ENCODE measurements at places on chromosomes 12 and 14.

GRCh38 chr14:77883131-77883846 is 83.4 kb downstream of the ADCK1 start:
- no peak for DNase-seq

- DNase-seq = peak; percentile 45
Measured at GRCh38 chr14:94795372-94795771, 25.5 kb upstream of the GSC start.

GRCh38 chr14:30559638-30560091 is 707 bp downstream of the G2E3 start:
- DNase-seq = no peak

DNA sequence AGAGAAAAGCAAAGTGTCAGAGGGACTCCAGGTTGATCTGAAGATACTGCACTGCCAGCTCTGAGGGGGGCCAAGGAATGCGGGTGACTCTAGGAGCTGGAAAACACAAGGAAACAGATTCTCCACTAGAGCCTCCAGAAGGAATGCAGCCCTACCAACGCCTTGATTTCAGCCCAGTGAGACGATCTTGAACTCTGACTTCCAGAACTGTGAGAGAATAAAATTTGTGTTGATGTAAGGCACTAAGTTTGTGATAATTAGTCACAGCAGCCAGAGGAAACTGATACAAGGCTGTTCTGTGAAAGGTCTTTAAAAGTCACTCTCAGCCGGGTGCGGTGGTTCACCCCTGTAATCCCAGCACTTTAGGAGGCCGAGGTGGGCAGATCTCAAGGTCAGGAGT is 34.2 kb downstream of the CKAP4 start:
- no peak for DNase-seq

DNA sequence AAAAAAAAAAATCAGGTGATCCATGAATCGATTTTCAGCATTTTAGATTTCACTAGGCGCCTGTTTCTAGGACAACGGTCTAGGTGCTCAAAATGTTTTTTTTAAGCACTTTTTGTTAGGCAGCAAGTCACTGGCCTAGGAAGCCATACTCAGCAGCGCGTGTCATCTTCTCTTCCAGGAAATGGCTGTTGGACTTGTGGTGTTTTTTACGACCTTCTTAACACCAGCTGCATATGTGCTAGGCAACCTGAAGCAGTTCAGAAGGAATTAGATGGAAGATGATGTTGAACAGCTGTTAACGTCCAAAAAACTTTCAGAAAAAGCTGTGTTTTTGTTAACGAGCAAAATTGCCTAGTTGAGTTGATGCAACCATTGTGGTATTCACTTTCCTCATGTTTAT is 868 bp downstream of the COX8C start:
- no peak for DNase-seq

GRCh38 chr12:5916785-5917290 is 28.2 kb downstream of the ANO2 start:
- no peak for DNase-seq

DNA sequence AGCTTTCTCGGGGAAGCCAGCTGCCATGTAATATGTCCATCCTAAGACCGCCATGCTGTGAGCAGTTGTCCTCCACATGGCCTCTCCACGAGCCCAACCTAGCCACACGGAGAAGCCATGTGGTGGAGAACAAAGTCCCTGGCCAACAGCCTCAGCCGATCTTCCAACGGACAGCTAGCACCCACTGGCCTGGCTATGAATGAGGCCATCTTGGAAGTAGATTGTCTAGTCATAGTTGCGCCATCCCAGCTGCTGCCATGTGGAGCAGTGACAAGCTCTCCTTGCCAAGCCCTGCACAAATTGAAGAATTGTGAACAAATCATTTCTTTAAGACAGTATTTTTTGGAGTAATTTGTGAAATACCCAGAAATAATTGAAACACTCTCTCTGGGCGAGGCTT is 49.3 kb upstream of the USP44 start:
- no peak for DNase-seq

- no peak for DNase-seq
Measured at GRCh38 chr14:40936861-40937260, 669.8 kb upstream of the LRFN5 start.

- DNase-seq = no peak
Measured at GRCh38 chr14:71776471-71777360, 155.5 kb upstream of the RGS6 start.

GRCh38 chr12:122984612-122985337 is 4.3 kb downstream of the ARL6IP4 start:
- no peak for DNase-seq

DNA sequence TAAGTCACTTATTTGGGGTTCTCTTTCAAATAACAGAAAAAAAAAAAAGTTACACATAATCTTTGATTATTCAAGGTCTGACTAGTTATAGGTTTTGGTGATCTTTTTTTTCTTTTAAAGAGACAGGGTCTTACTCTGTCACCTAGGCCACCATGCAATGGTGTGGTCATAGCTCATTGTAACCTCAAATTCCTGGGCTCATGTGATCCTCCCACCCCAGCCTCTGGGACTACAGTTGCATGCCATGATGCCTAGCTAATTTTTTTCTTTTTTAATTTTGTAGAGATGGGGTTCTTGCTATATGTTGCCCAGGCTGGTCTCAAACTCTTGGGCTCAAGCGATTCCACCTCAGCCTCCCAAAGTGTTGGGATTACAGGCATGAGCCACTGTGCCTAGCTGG is 56.5 kb upstream of the CFL2 start:
- no peak for DNase-seq

- DNase-seq = no peak
Measured at GRCh38 chr14:71362920-71363584, 455.8 kb downstream of the PCNX1 start.

DNA sequence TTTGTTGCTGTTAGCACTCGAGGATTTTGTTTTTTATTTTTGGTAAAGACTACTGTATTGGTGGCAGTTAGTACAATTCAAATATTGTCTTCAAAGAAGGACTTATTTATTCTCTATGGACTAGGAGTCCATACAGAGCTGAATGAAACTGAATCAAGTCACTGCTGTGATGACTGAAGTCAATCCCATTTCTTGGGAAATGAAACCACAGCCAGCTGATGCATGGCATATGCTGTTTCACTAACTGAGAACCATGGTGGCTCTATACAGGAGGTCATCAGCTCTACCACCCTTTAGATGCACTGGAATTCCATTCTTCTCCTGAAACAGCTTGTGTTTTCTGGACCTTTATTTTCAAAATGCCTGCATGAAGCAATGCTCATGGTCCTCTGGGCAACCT is 22.2 kb downstream of the VTI1B start:
- no peak for DNase-seq

GRCh38 chr12:56645201-56645716 is 525 bp downstream of the ATP5F1B start:
- DNase-seq = no peak

GRCh38 chr12:84542289-84542688 is 370.3 kb downstream of the SLC6A15 start:
- DNase-seq = no peak

- no peak for DNase-seq
Measured at GRCh38 chr12:38279756-38280155, 36.8 kb upstream of the ALG10B start.

DNA sequence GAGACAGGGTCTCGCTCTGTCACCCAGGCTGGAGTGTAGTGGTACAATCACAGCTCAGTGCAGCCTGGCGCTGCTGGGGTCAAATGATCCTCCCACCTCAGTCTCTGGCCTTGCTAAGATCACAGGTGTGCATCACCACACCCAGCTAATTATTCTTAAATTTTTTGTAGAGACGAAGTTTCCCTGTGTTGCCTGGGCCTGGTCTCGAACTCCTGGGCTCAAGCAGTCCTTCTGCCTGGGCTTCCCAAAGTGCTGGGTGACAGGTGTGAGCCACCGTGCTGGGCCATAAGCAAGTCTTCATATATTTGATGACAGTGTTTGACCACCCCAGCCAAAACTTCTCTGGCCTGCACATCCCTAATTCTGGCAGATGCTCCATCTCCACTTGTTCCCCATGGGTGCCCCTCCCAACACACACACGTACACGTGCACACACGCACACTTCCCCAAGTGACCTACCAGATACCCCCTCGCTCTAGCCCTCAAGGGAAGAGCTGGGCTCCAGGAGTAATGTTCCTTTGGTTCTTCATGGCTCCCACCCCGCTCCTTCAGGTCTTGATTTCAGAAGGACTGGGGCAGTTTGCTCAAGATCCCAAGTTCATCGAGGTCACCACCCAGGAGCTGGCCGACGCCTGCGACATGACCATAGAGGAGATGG is 104.3 kb upstream of the FKBP4 start:
- DNase-seq = no peak

GRCh38 chr12:85642808-85643207 is 193.4 kb downstream of the RASSF9 start:
- DNase-seq = no peak
